Stimulated activated CD4-positive, alpha-beta T cell treated with anti-CD3 and anti-CD28 coated beads, Interleukin-4, amount 100 ng/mL, for 1 hour (primary cell): ENCODE measurements at places on chromosomes 11 and 22.

- no peak for DNase-seq
Measured at GRCh38 chr11:92632495-92632894, 337.0 kb upstream of the MTNR1B start.

DNA sequence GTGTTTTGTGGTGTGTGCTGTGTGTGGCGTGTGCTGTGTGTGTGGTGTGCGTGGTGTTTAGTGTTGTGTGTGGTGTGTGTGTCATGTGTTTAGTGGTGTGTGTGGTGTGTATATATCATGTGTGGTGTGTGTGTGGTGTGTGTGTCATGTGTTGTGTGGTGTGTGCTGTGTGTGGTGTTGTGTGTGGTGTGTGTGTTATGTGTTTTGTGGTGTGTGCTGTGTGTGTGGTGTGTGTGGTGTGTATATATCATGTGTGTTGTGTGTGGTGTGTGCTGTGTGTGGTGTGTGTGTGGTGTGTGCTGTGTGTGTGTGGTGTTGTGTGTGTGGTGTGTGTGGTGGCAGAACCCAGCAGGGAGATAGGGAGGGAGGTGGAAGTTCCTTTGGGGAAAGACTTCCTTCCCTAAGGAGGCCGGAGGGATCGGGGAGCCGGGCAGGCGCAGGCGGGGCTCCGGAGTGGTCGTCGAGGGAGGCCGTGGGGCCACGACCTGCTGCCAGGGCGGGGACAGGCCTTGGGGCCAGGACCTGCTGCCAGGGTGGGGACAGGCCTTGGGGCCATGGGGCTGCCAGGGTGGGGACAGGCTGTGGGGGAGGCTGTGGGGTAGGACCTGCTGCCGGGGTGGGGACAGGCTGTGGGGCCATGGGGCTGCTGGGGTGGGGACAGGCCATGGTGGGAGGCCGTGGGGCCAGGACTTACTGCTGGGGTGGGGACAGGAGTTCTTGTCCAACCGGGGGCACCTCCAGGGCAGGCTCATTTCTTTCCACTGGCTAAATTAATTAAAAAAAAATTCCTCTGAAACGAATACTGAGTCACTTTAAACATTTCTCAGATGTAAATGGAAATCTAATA, 15.2 kb downstream of the PIM3 start:
- DNase-seq, result peak; percentile 54

DNA sequence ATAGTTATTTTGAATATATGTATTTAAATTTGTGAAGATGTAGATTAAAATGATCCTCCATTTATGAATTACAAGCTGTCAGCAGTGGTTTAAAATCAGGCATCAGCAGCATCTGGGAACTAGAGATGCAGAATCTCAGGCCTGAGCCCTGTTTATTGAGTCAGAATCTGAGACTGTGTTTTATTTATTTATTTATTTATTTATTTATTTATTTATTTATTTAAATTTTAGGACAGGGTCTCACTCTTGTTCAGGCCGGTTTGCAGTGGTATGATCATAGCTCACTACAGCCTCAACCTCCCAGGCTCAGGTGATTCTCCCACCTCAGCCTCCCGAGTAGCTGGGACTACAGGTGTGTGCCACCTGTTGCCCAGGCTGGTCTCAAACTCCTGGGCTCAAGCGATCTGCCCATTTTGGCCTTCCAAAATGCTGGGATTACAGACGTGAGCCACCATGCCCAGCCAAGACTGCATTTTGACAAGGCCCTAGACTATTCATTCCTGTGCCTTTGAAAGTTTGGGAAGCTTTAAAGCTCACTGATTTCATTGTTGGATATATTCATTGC, 70.7 kb downstream of the PPP6R3 start:
- no peak for DNase-seq

DNA sequence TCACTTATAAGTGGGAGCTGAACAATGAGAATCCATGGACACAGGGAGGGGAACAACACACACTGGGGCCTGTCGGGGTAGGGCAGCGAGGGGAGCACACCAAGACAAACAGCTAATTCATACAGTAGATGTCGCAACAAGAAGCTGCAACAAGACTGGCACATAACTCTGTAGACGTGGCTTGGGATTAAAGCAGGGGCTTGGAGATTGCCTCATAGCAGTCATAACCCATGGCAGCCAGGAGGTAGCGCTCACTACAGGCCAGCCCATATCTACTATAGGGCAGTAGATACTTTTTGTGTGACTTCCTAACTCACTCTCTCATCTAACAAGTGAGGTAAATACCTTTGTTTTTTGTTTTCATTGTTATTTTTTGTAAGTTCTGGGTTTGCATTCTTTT, 1.7 kb upstream of the OR9G4 start:
- DNase-seq, result no peak

DNA sequence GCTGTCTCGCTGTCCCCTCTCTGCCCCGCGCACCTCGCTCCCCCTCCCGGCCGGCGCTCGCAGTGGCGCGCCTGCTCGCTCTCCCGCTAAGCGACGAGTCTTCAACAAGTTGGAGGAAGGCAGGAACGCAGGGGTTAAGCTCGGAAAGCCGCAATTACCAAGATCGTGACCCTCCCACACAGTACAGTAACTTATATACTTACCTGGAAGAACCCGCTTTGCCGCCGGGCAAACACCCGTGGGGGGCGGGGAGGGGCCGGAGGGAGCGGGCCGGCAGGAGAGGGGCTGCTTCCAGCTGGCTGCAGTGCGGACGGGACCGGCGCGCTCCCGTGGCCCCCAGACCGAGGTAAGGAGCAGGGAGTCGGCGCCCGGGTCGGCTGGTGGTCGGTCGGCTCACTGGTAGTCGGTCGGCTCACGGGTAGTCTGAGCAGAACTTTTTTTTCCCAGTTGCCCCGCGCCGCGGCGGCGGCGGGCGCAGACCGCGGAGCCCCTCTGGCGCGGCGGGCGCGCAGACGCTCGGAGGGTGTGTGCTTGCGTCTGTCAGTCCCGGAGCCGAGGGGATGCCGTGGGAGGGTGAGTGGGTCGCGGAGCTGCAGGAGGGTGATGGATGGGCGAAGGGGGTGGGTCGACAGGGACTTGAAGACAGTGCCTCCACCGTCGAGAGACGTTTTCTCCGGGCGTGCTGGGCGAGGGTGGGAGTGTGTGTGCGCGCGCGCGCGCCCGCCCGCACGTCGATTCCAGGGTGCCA, 101.2 kb upstream of the HSD17B12 start:
- peak; percentile 50 for DNase-seq

DNA sequence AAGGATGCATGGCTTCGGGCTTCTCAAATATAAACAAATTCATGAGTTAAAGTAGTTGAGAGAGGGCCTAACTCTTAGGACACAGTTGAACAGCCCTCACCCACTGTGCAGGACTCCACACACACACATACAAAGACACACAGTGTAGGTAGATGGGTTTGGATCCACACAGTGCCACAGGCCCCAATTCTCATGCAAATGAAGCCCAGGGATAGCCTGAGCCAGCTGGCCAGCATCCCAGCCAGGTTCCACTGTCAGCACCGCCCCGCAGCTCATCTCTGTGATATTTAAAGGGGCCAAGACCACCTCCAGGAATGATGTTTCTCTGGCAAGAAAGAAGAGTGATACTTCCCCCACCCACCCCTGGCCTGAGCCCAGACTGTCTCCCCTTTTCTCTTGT, 11.7 kb downstream of the SLC35C1 start:
- DNase-seq, result no peak

GRCh38 chr11:109196016-109196415, 226.0 kb upstream of the C11orf87 start:
- no peak for DNase-seq

DNA sequence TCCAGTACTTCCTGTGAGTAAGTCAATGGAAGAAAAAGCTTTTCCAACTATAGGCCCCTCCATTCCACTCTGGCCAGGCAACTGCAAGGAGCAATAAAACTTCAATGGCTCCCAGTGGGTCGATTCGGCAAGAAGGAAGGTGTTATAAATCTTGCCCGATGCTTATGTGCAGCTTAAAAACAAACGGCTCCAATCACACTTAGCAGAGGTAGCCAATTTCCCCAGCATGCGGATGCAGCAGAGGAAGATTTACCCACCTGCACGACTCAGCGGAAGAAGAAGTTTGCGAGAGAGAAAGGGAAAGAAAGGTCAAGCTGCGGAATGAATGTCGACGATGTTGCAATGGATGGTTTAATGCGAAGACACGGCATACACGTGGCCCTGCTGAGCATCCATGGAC, 141.5 kb downstream of the OPCML start:
- no peak for DNase-seq

DNA sequence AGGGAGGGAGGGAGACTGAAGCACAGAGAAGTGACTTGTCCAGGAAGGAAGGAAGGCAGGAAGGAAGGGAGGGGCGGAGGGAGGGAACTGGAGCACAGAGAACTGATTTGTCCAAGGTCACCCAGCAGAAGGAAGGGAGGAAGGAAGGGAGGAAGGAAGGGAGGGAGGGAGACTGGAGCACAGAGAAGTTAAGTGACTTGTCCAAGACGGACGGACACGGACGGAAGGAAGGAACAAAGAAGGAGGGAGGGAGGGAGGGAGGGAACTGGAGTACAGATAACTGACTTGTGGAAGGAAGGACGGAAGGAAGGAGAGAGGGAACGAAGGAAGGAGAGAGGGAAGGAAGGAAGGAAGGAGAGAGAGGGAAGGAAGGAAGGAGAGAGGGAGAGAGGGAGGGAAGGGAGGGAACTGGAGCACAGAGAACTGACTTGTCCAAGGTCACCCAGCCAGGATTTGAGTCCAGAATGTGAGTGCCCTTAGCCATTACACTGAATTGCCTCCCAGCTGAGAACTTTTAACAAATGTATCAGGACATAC, 1.5 kb downstream of the SLC35F2 start:
- no peak for DNase-seq

DNA sequence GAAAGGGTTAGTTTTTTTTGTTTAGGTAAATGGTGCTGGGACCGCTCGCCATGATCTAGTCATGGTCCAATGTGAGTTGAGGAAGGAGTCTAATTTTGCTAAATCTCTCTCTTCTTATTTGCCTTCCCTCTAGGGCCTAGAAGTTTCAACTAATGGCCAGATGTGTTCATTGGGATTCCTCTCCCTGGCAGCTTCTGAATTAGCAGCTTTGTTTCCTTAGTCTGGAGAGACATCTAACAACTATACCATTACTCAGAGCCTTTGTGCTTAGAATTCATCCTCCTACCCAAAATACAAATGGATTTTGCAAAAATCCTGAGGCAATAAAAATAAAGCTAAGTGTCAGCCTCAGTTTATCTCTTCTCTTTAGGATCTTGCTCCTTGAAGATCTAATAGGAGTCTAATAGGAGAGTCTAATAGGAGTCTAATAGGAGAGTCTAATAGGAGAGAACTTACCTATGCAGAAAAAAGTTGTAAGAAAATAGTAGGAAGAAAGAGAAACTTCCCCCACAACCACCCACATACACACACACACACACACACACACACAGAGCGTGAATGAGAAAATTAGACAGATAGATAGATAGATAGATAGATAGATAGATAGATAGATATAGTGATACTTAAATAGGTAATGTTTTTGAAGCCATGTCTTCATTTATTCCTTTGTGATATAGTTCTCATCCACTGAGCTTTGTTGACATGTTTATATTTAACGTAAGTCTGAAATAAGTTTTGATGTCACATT, 980.5 kb upstream of the CNTN5 start:
- DNase-seq, result no peak

DNA sequence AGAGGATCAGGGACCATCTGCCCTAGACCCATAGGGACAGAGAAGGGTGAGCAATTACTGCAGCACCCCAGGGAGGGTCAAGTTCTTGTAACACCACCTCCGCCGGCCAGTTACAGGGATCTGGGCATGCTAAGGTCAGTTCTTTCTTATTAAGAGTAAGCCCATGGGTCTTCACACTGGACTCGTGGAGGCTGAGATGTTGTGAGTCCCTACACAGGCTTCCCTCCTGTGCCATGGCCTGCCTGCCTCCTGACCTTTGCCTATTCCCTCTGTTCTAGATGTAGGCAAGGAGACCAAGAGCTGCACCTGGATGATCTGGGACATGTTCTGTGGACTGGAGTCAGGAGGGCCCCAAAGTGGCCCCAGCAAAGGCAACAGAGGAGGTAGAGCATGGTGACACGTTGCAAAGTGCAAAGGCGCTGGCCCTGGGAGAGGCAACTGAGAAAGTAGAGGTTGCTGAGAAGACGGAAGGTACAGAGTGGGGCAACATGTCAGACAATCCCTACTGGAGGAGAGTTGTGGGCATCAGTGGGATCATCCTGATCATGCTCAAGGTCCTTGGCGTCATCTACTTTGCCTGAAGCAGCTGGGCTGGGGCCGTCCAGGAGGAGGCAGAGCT, 16.3 kb upstream of the GNAZ start:
- DNase-seq, result no peak

DNA sequence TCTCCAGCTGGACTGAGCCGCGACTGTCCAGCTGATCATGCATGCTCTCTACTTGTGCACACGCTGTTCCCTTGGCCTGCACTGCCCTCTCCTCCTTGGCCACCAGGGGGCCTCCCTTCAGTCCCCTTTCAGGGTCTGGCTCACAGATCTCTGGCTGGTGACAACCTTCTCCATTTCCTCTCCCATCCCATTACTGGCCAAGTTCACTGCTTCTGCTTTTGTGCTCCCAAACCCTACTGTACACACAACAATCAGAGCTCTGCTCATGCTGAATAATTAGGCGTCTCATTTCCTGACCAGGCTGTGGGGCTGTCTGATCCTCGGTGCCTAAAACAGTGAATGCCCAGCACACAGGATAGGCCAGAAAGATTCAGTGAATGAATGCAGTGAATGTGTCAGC, 224.0 kb upstream of the NARS2 start:
- DNase-seq, result peak; percentile 18

DNA sequence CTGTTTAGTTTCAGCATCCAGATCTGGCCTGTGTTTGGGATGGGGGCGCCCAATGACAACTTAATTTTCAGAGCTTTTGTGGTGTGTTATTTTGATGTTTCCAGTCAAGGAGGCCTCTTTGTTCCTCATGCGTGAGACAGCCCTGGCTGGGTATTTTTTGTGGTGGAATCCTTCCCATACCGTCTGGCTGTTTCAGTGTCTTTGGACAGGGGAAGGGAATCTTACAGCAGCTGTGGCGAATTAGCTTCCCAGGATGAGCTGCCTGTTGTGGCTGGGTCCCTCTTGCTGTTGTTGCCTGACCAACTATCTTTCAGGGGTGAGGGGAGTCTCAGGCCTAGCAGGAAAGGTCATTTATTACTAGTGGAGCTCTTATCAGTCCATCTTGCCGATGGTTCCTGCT, 138.8 kb downstream of the ARHGAP20 start:
- DNase-seq, result no peak

DNA sequence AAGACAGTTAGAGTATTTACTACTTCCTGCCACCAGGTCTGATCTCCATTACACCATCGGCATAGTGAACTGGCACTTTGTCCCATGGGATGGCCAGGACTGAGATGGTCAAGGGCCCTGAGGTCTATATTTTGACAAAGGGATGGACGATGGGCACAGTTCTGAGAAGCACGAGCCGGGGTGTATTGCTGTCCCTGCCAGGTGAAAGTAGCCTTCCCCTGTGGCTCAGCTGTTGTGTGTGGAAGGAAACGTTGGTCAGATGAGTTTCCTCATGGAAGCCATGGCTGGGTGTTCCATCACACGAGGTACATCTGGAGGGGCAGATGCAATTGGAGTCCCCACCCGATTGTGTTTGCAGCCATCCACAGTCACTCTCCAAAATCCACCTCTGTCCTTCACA, 27.9 kb upstream of the BRSK2 start:
- DNase-seq, result no peak

GRCh38 chr11:48043111-48043990, 63.0 kb downstream of the PTPRJ start:
- no peak for DNase-seq
